CD4-positive, alpha-beta T cell treated with Interleukin-15 for 4 hours (primary cell): ENCODE measurements at places on chromosomes 1 and 21.

DNA sequence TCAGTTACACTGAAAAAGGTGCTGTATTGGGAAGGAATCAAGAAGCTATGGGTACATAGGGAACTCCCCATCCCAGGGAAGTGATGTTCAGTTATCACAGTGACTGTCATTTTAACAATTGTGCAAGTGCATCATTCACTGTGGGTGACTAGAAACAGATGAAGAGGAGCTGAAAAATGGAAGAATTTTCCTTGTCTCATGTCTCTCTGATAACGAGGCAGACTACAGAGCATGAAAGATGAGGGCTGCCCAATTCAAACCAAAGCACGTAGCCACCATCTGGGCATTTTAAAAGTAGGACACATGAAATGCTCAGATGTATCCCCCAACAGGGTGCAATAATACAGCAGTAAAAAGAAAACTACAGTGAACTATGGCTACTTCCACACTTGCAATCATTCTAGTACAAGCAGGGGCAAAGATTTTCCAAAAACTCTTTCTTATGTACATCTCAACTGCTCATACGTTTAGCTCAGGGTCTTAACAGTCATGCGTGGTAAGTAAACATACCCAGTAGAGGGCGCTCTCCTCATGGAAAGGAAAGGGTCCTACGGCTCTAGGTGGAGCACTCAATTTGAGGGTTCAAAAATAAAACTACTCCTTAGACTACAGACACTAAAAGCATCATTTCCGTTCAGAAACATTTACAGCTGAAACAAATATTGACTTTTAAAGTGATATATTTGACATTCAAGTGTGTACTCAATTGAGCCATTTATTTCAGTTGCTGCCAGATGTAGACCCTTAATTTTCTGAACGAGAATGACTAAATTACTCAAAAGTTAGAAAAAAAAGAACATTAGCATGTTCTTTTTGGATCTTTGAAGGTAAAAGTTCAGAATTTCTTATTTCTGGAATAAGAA, 143.2 kb downstream of the KCTD3 start:
- DNase-seq, result no peak

DNA sequence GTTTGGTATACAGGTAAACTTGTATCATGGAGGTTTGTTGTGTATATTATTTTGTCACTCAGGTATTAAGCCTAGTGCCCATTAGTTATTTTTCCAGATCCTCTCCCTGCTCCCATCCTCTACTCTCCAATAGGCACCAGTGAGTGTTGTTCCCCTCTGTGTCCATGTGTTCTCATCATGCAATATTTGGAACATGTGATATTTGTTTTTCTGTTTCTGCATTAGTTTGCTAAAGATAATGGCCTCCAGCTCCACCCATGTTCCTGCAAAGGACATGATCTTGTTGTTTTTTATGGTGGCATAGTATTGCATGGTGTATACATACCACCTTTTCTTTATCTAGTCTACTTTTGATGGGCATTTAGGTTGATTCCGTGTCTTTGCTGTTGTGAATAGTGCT, 10.9 kb downstream of the PHACTR4 start:
- no peak for DNase-seq

DNA sequence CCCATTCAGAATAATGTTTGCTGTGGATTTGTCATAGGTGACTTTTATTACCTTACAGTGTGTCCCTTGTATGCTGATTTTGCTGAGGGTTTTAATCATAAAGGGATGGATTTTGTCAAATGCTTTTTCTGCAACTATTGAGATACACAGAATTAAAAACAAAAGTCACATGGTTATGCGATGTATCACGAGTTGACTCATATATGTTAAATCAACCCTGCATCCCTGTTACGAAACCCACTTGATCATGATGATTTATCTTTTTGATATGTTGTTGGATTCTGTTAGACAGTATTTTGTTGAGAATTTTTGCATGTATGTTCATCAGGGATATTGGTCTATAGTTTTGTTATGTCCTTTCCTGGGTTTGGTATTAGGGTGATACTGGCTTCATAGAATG, 10.7 kb upstream of the OR2T34 start:
- DNase-seq, result no peak

DNA sequence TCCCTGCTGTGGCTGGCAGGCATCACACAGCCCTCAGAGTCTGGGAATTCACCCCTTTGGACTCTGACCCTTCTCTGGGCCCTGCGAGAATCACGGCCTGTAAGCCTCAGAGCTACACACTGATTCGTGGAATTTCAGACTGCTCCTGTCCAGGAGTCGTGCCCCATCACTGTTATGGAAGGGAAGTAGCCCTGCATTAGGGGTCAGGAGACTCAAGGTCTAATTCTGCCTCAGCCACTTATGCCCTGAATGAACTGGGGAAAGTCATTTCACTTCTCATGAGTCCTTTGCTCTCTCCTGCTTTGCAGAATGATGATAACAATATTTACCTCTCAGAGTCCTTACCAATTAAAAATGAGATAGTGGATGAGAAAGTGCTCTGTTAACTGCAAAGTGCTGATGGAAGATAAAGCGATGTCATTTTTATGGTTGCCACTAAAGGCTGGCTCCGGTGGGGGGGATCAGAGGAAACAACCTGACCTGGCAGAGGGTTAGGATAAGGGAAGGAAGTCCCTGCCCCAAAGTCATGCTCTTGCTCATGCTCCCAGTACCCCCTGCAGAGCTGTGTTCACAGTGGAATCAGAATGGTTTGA, 148.6 kb upstream of the CD34 start:
- no peak for DNase-seq

DNA sequence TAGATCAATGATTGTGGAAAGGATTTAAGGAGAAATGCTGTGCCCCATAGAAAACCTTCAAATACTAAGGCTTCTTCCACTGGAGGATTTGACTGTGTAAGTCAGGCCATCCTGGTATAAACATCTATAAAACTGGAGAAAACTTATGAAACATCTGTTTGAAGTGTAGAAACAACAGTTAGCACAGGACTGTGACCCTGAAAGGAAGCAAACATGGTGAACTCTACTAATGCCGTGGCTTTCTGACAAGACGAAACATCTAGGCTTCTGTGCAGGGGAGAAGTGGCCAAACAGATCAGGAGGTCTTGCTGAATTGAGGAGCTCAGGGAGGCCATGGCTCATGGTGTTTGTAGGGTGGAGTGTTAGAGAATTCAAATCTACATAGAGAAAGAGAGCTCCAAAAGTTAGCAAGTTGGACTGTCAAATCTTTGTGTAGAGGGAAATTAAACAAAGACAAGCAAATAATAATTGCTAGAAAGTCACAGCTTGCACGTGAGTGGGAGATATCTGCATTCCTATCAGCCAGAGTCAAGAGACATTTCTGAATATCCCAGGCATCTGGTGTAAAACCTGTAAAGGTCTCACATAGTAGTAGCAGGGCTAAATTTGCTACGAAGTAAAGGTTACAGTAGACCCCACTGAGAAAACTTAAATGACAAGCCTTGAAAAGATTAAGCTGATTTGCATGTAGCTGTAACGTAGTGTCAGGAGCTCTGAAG, 566.8 kb upstream of the B3GALT2 start:
- DNase-seq, result no peak

- no peak for DNase-seq
These were observed 16.5 kb downstream of the SLC2A7 start for GRCh38 chr1:9009438-9010370.
